ENCODE measurements at places on chromosomes 12 and 14.

DNA sequence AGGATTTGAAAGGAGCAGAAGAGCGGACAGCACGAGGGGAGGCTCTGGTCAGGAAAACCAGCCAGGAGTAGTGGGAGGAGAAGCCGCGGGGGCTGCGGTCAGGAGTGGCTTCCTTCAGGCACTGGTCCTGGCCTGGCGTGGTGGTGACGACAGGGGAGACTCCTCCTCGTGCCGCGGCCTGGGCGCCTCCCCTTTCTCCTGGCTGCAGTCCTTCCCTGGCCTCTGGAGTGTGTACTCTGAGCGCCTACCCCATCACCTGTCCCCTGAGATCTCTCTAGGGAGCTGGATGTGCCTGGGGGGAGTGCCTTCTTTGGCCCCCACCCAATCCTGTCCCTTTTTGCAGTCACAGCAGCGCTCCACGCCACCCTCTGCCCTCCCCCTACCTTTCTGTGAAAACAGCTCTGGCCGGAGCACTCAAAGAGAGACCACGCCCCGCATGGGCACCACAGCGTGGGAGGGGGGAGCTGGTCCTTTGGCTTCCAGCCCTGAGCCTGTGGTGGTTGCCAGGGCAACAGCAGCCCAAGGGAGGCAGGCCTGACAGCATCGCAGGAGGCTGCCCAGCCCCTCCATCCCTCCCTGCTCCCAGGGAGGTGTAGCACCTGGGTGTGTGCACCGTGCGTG, 125.9 kb downstream of the CALM1 start:
- DNase-seq: no peak

DNA sequence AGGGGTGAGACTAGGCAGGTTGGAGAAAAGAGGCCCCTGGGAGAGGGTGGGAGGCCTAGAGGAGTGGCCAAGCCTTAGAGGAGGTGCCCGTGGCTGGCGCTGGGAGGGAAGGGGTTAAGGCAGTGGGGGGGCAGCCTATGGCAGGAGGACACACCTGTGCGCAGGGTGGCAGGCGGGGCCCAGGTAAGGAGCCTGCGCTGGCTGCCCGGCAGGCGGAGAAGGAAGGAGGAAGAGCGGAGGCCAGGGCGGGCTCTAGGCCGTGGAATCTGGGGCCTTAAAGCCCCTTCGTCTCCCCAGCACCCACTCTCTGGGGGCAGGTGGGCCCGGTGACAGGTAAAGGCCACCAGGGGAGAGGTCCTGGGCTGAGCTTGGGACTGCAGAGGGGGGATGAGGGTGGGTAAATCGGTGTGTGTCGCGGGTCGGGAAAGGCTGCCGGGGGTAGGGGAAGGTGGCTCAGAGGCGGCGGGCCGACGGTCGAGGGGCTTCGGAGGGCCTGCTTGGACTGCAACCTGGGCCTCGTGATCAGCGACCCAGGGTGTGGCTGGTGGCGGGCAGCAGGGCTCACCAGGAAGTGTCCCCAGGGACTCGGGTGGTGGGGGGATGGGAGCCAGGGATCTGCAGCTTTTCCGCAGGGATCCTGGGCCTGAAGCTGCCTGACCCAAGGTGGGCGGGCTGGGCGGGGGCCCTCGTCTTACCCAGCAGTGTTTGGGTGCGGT, 7.3 kb downstream of the PHB2 start:
- DNase-seq: peak; percentile 72

GRCh38 chr12:8157484-8158198, 826 bp downstream of the ZNF705A start:
- DNase-seq: peak; percentile 16

DNA sequence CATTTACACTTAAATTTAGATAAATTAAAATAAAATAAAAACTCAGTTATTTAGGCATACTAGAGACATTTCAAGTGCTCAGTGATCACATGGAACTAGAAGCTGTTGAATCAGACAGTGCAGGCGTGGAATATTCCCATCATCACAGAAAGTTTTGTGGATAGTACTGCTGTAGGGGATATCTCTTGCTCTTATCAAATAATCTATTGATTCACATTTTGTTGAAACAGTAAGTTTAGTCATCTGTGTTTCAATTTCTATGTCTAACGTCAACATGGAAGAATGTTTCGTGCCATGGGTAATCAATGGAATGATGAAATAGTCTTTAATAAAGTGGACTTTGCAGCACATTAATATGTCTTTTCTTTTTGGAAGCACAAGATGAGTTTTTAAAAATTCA, 108.6 kb downstream of the PAH start:
- no peak for DNase-seq

- peak; percentile 28 for DNase-seq
Measured at GRCh38 chr12:68776976-68777610, 30.9 kb upstream of the MDM2 start.

DNA sequence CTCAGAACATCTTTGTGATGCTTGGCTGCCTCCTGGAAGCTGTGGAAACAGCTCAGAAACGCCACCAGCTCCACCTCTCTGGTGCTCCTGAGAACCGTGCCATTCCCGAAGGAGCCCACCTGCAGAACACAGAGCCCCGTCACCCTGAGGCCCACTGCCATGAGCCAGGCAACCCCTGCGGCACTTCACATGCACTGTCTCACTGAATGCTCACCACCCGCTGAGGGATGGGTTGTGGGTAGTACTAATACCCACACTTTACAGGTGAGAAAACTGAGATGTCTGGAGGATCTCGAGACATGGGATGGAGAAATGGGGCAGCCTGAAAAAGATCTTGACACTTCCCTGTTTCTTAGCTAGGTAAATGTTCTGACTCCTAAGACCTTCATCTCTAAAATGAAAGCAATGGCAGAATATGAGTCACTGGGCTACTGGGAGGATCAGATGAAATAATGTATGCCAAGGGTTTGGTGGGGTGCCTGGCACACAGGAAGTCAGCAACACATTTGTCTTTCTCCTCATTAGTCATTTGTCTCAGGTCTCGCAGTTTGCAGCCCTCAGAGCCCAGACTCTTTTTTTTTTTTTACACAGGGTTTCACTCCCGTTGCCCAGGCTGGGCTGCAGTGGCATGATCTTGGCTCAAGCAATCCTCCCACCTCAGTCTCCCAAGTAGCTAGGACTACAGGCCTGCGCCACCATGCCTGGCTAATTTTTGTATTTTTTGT, 5.3 kb downstream of the OASL start:
- no peak for DNase-seq

GRCh38 chr14:65170768-65171507, 68.6 kb upstream of the MAX start:
- DNase-seq: peak; percentile 64

GRCh38 chr14:104470588-104470987, 109.0 kb upstream of the C14orf180 start:
- no peak for DNase-seq

DNA sequence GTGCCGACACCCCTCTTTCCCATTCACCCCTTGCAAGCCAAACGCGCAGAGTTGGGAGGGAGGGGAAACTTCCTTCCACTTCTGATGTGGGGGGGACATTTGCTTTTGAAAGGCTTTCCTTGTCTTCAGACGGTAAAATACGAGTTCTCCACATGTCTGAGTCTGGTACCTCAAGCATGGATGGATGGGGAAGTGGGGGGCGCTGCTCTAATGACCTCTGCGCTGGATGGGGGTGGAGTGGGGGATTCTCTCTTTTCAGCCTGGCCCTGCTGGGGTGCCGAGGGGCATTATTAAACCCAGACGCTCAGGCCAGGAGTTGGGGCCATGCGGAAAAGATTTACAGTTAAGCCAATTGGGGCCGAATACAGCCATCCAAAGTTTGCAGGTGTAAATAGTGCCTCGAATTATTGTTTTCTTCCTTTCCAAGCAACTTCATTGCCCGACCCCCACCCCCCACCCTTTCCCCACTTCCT, 9.1 kb upstream of the TBX3 start:
- no peak for DNase-seq

DNA sequence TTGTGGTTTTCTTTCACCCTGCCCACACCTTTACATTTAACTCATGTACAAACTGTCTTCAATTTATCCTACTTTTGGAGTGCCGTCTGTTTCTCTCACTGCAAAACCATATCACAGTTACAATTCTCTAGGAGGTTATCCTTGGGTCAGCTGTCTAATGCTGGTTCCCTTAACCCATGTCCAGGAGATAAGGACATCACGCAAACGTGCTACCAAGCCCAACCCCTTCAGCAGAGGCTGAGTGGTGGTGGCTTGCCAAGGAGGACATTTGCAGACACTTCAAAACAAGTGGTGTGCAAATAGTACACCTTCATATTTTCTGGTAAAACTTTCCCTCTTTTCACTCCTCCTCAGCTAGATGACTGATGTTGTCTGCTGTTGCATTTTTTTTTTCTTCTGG, 167.9 kb downstream of the PAX9 start:
- DNase-seq: no peak

DNA sequence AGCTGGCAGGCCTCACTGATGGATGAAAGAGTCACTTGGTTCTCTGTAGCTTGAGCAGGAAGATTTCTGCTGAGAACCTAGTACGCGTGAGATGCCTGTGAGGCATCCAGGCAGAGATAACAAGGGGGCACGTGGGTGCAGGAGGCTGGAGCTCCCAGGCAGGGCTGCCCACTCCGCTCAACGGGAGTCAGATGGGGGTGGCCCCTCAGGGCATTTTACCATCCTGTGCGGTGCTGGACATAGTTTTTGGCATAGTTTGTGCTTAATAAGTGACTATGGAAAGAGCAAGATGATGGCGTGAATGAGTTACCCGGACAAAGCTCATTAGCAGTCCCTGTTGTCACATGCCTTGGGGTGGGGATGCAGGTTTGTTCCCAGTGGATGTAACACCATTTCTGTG, 182.8 kb downstream of the TSPAN9 start:
- no peak for DNase-seq

- no peak for DNase-seq
Measured at GRCh38 chr12:2501464-2502191, 293.1 kb upstream of the FKBP4 start.

- no peak for DNase-seq
Measured at GRCh38 chr12:3185260-3185870, 108.2 kb downstream of the TSPAN9 start.

- no peak for DNase-seq
Measured at GRCh38 chr14:65333943-65334687, 78.4 kb upstream of the FUT8 start.

DNA sequence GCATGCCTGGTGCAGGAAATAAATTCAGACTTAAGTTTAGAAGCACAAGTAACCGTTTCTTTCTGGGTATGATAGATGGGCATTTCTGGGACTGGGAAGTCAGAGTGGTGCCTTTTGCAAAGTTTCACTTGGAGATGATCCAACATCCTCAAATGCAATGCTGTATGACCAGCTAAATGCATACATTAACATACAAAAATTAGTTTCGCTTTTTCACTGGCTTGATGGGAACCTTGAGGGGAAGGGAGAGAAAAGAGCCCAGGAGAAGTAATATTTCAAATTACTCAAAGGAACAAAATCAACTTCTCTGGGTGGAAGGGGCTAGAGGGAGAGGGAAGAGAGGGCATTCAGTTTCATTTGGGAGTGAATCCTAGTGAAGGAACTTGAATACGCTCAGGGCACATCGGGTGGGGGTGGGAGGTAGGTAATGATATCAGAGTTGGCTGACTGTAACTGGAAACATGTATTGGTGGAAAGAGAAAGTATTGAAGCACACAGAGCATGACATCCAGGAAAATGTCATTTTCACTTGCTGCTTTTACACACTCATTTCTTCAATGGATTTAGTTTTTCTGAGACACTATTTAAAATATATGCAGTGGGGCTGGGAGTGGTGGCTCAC, 175.5 kb downstream of the PTPRO start:
- DNase-seq: no peak

GRCh38 chr12:118055144-118055557, 5.8 kb downstream of the WSB2 start:
- peak; percentile 92 for DNase-seq

DNA sequence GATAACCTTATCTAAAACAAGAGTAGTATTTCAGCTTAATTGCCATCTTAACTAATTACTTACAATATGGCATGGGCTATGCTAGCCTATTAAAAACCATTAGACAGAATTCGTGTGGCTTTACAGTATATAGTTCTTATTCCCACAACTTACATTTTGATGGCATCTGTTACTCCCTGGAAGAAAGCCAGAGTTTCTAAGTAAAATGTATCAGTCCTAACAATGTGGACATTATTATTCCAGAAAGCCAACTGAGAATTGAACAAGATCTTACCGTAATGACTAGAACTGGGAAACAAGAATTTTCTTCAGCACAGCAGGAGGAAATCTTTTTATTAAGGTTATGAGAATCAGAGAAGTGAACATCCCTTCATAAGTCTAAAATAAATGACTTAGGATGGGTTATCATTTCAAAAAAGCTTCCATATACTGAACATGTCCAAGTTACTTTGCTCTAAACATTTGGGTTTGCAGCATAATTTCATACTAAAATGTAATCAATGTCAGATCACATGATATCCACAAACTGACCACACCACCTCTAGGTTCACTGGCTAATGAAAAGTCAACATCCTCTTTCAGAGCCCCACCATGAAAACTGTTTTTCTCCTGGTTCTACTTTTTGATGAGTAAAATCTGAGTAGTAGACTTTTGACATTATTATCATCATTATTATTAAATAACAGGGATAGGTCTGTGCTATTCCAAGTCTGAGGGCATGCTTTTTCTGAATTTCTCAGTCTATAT, 179.7 kb downstream of the SSPN start:
- DNase-seq: no peak

GRCh38 chr12:22656831-22657230, 31.9 kb downstream of the ETNK1 start:
- DNase-seq: no peak

GRCh38 chr12:108643941-108644810, 10.5 kb upstream of the SELPLG start:
- DNase-seq: no peak

DNA sequence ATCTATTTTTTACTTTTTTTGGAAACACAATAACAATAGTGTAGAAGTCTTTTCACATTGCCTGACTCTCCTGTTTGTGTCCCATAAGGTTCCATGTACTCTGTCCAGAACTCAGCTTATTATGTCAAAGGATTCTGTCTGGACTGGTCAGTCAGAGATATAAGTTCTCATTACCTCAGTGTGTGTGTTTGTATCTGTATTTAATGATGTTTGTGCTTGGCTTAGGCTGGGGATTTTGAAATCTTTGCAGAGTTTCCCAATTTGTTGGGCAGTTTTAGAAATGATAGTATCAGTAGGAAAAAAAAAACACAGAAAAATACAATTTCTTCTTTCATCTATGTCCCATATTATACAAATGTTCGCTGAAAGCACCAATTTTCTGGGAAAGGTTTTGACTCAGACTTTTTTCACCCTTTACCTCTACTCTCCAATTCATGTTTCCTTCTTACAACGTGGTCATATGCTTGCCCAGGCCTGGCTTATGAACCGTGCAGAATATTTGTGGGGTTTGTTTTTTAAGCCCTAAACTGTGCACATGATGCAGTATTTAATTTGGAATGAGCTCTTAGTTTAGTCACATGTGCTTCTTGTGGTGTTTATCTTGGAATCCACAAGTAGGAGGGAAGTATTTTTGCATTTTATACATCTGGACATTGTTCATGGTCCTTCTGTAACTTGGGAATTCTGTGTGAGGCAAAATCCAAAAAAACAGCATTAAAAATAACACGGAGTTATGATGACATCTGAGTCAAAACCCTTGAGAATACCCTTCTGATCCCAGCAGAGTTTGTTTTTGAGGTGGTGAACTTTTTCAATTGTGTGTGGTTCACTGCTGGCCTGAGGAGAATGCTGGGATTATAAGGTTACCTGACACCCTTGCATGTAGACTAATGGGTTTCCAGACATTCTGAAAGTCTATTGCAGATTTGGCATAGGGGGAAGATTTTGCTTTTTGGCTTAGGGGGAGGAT, 121.2 kb downstream of the RAD51B start:
- no peak for DNase-seq

Measured in Karpas-422 (cell line).